ENCODE measurements at places on chromosomes 4 and X.

DNA sequence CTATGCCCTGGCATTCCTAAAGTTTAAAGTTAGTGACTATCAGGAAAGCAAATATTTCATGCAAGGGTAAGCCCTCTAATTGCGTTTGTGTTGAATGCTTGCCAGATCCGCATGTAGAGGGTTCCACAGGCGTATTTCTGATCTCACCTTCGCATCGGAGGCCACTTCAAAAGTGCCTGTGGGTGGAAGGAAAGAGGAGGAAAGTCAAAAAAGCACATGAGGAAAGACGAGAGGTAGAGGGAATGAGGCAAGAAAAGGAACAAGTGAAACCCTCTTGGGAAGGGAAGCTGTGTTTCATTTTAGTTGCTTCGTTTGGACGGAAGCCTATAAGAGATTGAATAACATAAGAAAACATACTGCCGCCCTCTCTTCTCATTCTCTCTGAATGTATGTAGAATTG lies 628.8 kb downstream of the SPRY1 start:
- no peak for DNase-seq

GRCh38 chr4:72828864-72829263 lies 240.7 kb downstream of the COX18 start:
- no peak for DNase-seq

GRCh38 chrX:134948333-134949241 lies 42.2 kb upstream of the SMIM10 start:
- no peak for DNase-seq

- DNase-seq, result no peak
These were observed 61.8 kb downstream of the CPE start for GRCh38 chr4:165440415-165441158.

GRCh38 chrX:39414290-39414854 lies 613.1 kb downstream of the MID1IP1 start:
- DNase-seq, result no peak

GRCh38 chr4:23120374-23120773 lies 427.6 kb downstream of the GBA3 start:
- no peak for DNase-seq

DNA sequence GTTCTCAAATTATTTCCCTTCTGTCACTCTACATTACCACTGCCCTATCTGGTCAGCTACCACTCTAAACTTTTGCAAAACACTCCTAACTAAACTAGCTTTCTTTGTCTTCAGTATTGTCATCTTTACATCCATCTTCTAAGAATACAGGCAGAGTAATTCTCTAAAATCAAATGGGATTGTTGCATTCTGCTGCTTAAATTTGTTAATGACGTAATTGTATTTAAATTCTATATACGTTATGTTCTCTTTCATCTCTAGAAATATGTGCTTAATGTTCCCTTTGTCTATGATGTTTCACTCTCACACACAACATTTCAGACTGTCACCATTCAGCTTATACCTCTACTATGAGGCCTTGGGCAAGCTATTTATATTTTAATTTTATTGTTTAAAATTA lies 1041.1 kb upstream of the POU3F4 start:
- no peak for DNase-seq

DNA sequence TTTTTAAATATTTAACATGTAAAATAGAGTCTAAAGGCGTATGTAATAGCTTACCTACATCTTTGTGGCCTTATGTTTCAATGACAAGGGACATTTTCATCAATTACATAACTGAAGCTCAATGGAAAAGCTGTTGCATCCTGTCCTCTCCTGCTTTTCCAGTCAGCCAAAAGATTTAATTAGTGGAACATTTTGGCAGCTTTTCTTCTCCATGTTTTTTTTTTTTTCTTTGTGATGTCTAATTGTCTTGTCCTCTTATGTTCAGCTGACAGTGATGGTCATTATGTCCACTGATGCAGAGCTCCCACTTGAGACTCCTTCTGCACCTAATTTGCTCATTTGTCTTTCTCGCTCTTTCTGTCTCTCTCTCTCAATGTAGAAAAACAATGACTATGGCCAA lies 422.2 kb downstream of the GABRG1 start:
- no peak for DNase-seq

DNA sequence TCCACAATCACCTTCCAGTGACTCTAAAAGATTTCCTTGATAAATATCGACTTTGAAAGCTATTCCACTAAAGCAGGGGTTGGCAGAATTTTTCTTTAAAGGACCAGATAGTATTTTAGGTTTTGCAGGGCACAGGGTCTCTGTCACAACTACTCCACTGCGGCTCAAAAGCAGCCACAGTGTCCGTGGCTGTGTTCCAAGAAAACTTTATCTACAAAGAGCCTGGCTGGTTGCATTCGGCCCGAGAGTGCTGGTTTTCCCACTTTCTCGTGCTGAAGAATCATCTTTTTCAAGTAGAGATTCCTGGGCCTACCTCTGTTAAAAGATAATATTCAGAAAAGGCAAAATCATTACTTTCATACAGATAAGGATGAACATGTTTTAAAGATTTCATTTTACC lies 55.6 kb downstream of the TSPAN7 start:
- DNase-seq, result no peak

- DNase-seq, result no peak
These were observed 220.4 kb downstream of the MAML3 start for GRCh38 chr4:139933541-139933940.

DNA sequence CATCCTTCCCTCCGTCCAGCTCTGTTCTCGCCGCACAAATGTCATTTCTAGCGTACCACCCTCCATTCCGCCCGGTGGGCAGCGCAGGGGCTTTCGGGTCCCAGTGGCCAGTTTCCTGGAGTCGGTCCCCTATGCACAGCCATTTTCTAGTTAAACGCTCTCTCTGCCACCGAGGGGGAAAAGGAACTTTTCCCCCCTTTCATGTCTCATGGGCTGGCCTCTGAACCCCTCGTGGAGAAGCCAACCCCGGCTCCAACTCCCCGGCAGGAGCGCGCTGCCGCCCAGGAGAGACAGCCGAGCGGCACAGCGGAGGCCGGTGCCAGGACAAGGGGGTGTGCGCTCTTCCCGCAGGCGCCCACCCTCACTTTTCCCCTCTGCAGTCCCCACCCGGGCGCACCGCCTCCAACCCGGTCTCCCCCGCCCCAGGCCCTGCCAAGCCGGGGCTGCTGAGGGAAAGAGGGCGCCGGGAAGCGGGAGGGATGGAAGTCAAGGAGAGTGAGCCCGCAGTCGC lies 662 bp downstream of the APBB2 start:
- DNase-seq, result no peak

DNA sequence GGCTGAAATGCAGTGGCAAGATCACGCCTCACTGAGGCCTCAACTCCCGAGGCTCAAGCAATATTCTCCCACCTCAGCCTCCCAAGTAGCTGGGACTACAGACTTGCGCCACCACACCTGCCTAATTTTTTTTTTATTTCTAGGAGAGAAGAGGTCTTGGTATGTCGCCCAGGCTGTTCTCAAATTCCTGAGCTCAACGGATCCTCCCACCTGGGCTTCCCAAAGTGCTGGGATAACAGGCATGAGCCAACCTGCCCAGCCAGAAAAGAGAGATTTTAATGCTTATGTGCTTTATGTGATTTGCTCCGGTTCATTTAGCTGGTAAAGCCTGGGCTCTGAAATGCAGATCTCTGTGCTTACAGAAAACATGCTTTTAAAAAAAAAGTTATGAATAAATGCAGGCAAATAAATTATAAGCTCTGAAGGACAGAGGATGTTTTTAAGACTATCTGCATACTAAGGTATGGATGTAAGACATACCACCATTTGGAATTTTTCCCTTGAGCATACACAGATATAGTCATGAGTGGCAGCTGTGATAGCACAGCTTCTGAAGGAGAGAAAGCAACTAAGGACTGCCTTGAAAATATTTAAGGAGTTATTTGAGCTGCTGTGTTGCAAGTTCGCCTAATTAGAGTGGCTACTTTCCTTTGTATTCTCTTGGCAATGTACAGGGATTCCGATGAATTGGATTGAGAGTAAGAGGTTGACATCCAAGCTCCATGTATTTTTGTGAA lies 13.8 kb downstream of the GUCY1B1 start:
- DNase-seq, result no peak

GRCh38 chrX:18971506-18971905 lies 12.4 kb downstream of the PHKA2 start:
- no peak for DNase-seq

GRCh38 chrX:69207216-69207615 lies 42.0 kb upstream of the PJA1 start:
- DNase-seq, result no peak

Data from NCI-H187 treated with DMSO at 0.1 percent for 48 hours (cell line).